Natural killer cell treated with Interleukin-12 subunit alpha and Interleukin-12 subunit beta and Interleukin-15 and Interleukin-18, amount 100 ng/mL, for 72 hours (primary cell): ENCODE measurements at places on chromosomes 4 and X. TPM values are rescaled to one million over a fixed set of nuclear protein-coding genes. Genes with fewer than 3 reads are reported as not detected.

The SH3D19 gene
- not detected for total RNA-seq

The LANCL3 gene
- total RNA-seq, result 4.4 TPM

The GUCY1B1 gene
- 2.3 TPM for total RNA-seq

The CT45A5 gene
- total RNA-seq, result not detected

The BRS3 gene
- not detected for total RNA-seq

The PCDH18 gene
- total RNA-seq, result not detected

The VBP1 gene
- 64.7 TPM for total RNA-seq

The SLC16A2 gene
- total RNA-seq, result not detected

The SHROOM2 gene
- not detected for total RNA-seq

The USP51 gene
- total RNA-seq, result 0.26 TPM

The GLUD2 gene
- total RNA-seq, result 0.14 TPM

The CCKAR gene
- total RNA-seq, result not detected

The VAMP7 gene
- 27.0 TPM for total RNA-seq

The AKAP14 gene
- total RNA-seq, result not detected

The MAGEC1 gene
- not detected for total RNA-seq

The SSX2 gene
- total RNA-seq, result not detected
